Activated naive CD4-positive, alpha-beta T cell treated with Interleukin-2 at 50 U/mL for 16 hours (primary cell): ENCODE measurements at places on chromosomes 2 and 18.

GRCh38 chr2:181954538-181954883, 31.1 kb upstream of the PPP1R1C start:
- DNase-seq, result no peak

DNA sequence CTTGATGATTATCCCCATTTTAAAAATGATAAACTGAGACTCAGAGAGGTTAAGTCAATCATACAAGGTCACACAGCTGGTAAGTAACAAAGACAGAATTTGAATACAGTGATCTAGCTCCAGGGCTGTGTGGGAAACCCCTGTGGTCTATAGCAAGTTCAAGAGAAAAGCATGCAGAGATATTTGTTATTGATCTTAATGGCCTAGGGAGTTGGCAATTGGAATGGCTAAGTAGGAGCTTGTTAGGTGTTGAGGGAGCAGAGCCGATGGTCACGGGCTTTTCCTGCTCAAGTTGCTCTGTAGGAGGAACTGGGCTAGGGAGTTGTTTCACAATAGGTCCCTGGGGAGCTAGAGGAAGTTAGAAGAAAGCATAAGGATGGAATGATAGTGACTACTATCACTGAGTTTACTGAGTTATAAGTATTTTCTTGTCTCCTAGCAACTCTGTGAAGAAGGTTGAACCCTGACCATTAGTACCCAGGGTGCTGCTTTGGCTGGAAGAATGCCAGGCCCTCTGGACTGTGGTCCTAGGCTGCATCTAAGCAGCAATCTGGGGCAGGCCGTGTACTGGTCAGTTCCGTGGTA, 30.0 kb downstream of the RNF125 start:
- peak; percentile 13 for DNase-seq

DNA sequence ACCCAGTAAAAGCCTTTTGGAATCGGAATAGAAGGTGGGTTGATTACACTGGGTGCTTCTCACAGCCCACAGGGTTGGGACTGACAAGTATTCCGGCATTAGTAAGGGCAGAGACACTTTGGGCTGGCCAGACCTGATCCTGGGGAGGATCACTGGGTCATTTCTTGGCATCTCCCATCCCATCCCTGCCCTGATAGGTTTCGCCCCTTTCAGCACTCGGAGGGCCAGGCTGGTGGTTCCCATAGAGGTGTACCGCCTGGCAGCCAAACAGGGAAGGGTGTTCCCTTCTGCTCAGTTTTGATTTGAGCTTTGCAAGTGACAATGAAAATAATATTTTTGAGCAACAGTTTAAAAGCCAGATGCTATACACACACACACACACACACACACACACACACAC, 37.3 kb downstream of the CYP1B1 start:
- no peak for DNase-seq

- no peak for DNase-seq
These were observed 295.8 kb upstream of the ACVR2A start for GRCh38 chr2:147549054-147549453.

DNA sequence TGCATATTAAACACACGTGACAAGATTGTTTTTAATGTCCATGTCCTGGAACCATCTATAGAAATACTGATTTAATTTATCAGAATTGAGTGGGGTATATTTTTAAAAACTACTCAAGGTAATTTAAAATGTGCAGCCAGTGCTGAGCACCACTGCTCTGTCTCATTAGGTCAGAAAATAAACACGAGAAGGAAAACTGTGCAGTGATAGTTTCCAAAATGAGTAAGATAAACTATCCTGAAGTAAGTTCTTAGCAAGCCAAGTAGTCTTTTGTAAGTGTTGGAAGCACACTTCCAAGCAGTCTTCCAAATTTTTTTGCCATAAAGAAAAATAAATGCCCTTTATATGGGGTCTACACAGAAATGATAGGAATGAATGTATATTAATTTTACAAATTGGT, 93.8 kb upstream of the DNAJC10 start:
- no peak for DNase-seq

- no peak for DNase-seq
These were observed 204.1 kb downstream of the GLI2 start for GRCh38 chr2:120939595-120940318.
